ENCODE measurements at places on chromosomes 12 and 14.

DNA sequence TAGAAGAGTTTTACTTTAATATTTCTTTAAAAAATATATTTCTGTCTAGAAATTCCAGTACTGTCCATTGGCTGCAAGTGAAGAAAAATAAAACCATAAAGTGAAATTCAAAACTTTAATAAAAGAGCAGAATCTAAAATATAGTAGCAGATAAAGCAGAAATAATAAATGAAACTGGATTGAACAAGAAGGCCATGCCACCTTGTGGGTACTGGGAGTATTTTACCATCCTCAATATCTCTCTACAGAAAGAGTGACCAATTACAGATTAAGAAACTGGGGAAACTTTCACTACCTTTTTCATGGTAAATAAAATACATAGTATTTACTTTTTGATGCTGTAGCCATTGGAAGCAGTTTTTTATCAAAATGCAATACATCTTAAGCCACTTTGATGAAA is 220.5 kb downstream of the BCAT1 start:
- no peak for DNase-seq

GRCh38 chr14:24298892-24299254 is 707 bp downstream of the DHRS1 start:
- no peak for DNase-seq

DNA sequence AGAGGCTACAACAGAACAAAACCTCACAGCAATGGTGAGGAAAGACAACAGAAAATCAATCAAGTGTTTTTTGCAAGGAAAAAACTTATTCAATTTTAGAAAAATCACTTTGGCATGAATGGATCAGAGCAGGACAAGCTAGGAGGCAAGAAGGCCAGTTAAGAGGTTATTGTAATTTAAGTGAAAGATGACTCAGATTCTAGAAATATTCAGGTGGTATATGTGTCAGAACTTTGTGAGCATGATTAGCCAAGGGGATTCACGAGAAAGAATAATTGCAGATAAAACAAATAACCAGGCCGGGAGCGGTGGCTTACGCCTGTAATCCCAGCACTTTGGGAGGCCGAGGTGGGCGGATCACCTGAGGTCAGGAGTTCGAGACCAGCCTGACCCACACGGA is 12.7 kb downstream of the GCH1 start:
- DNase-seq = no peak

DNA sequence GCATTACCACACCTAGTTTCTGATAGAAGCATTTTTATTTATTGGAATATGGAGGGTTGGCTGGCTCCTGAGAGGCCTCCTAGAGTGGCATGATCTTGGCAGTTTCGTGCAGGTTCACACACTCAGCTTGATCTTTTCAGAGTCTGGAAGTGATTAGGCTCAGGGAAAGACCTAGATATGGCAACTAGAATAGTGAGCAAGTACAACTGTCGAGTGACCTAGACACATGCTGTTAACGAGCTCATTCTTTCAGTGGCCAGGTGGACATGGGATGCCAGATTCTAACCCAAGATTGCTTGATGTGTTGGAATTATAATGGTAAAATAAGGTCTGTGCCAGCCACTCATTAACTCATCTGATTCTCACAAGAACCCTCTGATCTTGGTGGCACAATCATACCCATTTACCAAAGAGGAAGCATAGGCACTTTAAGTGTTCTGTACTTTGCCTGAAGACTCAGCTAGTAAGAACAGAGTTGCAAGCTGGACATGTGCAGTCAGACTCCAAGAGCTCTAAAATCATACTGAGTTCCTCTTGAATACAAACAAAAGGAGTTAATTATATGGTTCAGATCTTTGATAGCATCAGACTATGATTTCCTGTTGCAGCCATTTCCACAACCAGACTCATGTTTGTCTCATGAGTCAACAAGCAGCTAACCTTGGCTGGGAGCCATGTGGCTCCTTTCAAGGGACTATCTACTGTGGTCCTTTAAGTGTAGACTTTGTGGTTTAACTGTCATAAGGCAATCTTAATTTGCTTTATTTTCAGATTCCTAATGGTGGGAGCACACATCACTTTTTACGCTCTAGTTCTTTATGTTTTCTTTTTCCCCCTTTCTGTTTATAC is 144.2 kb downstream of the PLEKHA5 start:
- peak; percentile 96 for DNase-seq

DNA sequence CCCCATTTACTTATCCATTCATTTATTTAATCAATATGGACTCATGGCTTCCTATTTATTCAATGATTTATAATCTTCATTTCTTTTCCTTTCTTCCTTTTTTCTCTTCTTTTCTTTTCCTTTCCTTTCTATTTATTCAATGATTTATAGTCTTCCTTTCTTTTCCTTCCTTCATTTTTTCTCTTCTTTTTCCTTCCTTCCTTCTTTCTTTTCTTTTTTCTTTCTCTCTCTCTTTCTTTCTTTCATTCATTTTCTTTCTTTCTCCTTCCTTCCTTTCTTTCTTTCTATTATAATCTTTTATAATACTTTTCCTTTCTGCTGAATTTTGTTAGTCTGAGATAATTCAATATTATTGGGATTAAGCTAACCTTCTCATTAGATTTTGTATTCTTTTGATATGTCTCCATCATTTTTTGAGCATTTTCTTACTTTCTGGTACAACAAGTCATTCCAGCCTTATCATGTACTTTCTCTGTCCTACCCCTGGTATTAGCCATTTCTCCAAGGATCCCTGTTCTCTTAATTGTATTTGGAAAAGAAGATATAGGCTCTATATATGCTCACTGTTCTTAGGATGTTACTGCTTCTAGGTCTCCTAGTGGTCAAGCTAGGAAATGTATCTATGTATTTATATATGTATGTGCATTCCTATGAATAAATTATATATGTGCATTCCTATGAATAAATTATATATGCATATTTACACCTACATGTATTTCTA is 12.1 kb downstream of the LACRT start:
- peak; percentile 18 for DNase-seq

DNA sequence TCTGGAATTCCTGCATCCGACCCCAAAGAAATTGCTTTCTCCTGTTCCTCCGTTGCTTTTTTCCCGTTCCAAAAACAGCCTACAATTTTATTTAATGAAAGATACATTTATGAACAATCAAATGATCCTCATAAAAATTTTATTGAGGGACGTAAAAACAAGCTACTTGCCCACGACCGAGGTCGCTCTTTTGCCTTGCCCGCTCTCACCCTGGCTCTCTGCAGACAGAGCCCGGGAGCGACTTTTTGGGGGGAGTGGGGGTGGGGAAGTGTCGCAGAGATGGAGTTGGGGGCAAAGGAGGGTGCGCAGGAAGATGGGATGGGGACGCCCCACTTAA is 1.1 kb upstream of the HOXC9 start:
- no peak for DNase-seq

DNA sequence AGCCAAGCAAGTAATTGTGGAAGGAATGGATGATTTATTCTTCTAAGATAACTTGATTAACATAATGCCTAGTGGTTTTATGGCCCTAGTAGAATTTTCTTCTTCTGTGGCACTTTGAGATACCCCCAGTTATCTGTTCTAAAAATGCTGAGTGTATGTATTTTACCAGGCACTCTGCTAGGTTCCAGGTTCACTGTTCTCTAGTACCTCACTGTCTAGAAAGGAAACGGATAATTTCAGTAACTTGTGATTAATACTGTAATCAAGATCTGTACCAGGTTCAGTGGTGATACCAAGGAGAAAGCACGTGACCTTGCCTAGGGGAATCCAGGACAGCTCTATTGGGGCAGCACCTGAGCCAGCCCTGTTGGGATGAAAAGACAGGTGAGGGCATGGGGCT is 8.0 kb downstream of the ANO6 start:
- DNase-seq = no peak

DNA sequence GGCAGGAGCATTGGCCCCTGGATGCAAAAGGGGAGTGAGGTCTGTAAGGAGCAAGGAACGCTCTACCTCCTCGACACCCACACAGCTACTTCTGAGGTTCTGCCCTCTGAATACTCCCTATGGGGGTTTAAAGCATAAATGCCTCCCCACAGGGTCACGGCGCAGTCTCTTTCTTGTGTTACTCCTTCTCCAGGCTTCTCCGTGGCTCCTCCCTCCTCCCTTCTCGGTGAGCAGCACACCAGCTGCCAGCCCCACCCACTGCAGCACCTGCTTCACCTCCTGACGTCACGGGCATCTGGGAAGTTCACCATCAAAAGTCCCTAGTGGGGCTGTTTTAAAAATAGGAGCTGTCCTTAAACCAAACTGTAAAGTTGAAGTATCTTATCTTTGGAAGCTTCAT is 67.3 kb downstream of the SPTB start:
- DNase-seq = no peak

GRCh38 chr12:43852744-43853143 is 16.9 kb downstream of the TMEM117 start:
- no peak for DNase-seq

GRCh38 chr12:109698820-109699219 is 14.8 kb upstream of the FAM222A start:
- no peak for DNase-seq

DNA sequence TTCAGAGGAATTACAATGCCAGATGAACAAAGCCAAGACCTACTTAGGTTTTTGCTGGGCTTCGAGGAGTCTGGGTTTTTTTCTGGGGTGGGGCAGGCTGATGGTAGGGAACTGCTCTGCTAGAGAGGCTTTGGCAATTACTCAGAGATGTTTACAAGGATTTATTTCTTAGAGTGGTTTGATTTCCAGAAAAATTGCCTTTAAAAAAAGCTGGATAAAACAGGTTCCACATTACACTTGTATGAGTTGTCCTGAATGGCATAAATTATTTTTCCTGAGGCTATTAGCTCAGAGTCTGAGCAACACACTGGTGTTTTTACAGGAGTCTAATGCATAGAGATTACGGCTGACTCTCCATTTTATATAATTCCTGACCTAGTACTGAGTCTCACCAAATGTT is 118.5 kb upstream of the FRMD6 start:
- no peak for DNase-seq

DNA sequence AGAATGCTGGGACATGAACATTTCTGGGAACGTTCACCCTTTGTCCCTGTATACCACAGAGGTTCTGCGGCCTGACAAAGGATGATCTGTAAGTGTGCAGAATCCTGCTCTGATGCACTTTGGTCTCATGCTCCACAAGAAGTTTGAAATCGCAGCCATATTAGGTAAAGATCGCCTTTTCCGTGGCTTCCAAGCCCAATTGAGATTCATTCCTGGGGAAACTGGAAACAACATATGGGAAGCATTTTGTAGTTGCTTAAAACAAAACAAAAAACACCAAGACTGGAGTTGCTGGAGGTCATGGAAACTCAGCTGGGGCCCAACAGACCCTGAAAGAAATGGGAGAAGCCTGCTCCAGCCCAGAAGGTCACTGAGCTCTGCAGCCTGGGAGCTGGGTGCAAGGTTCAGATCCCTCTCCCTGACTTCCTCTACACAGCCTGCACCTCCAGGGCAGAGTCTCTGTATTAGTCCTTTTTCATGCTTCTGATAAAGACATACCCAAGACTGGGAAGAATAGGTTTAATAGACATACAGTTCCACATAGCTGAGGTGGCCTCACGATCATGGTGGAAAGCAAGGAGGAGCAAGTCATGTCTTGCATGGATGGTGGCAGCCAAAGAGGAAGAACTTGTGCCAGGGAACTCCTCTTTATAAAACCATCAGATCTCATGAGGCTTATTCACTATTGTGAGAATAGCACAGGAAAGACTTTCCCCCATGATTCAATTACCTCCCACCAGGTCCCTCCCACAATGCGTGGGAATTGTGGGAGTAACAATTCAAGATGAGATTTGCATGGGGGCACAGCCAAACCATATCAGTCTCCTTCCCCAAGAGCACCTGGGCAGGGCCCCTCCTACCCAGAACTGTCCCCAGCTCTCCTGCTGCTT is 60.8 kb upstream of the CHGA start:
- no peak for DNase-seq

GRCh38 chr12:13067322-13067721 is 23.1 kb downstream of the FAM234B start:
- peak; percentile 20 for DNase-seq

DNA sequence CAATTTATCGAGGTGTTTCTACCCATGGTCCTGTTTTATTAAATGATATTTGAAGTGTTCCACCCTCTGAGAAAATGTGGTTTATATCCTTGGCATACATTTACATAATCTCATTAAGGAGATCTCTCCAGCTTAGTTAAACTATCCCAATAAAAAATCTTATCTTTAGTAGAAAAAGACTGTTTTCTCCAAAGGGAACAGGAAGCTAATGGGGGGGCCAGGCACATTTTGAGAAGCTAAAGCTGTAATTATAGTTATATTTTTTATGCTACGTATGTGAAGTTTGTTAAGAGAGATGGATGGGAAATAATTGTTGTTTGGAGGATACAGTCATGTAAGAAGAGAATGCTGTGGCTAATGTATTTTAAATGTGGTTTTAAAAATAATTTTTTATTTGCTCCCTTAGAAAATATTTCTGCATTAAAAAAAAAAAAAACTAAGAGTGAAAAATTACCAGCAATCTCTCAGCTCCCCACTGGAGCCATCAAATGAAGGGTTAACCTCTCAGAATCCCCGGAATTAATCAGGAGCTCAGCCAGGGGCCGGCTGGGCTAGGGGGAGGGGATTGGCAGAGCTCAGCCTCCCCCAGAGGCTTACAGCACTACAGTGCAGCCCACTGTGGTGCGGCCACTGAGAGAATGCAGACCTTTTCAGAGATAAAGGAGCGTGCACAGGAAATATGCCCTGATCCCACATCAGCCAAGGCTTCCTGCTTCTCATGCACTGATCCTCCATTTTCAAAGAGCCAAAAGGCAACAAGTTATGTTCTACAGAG is 185.8 kb downstream of the EGLN3 start:
- peak; percentile 26 for DNase-seq

DNA sequence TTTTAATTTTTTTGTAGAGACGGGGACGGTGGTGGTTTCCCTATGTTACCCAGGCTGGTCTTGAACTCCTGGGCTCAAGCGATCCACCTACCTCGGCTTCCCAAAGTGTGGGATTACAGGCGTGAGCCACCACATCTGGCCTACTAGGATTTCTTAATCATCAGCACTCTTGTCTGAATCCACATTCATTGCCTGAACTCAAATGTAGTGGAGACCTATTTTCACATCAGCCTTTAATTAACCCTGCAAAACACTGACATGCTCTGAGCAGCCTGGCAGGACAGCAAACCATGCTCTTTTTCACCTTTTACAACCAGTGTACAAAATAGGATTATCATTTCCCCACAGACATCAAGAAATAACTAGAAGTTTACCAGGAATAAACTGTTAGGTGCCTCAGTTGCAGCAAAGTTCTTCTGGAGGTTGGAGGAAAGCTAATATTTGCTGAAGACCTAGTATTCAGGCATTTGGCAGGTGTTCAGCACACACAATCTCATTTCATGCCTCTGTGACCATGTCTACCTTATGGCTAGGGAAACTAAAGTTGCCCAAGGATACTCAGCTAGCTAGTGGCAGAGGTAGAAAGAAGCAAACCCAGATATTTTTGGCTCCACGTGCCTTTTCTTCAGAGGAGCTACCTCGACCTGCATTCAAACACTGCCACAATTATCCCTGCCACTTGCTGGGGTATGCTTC is 37.7 kb downstream of the CFL2 start:
- DNase-seq = no peak

DNA sequence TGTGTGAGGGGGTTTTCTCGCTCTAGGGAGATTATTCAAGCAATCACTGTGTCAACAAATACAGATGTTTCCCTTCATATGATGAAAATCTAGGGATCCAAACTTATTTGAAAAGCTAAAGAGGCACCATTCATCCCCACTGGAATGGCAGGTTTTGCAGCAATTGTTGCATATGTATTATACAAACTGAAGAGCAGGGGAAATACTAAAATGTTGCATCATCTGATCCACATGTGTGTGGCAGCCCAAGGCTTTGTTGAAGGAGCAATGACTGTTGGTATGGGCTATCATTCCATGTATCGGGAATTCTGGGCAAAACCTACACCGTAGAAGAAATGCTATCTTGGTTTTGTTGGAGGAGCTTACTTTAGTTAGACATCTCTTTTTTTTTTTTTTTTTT is 4.1 kb upstream of the PRPF40B start:
- no peak for DNase-seq

All from Jurkat, Clone E6-1 (cell line).